ENCODE measurements at places on chromosomes 16 and 17.

DNA sequence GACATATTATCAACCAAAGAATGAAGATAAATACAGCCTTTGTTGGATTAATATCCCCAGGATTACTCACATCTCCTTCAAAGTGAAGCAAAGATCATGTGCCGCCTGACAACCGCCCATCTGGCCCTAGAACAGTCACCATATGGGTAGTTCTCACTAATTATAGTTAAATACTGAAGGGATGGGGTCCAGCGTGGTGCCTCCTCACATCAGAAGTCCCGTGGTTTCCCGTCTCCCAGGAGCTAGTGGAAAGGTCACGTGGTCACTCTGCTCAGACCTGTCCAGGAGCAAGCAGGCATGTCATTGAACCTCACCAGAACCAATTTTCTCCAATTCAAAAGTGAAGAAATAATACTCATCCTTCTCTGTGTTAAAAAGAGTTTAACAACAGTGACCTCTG is 434.5 kb downstream of the SHISA9 start:
- no peak for DNase-seq

DNA sequence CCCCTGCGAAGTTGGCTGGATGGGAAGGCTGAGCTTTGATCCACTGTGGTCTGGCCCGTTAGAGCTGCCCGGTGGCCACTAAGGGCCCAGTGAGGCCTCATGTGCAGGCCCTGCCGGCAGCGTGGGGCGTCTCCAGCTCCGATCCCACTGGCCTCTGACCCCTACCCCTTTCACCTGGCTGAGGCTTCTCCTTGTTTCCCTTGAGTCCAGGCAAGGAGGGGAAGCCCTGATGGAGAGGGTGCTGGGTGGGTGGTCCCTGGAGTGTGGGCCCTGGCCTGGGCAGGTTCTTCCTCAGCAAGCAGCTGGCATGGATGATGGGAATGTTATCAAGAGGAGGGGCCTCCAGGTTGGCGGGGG is 356.8 kb downstream of the SEC14L1 start:
- DNase-seq: no peak

DNA sequence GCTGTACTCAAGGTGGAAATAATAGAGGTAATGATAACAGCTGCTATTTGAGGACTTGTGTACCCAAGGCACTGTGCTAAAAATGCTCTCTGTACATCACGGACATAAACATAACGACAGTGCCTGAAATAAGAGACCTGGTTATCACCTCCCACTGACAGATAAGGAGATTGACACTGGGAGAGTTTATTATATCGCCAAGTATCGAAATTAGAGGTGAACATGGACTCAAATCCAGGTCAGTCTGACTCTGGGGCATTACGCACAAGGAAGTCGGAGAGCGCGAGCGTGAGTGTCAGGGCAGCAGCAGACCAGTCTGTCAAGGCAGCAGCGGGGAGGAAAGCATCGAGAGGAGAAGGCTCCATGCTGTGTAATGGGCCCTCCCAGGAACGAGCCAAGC is 57.1 kb downstream of the GOSR1 start:
- DNase-seq: no peak

GRCh38 chr16:77190190-77190477 is 856 bp upstream of the MON1B start:
- DNase-seq: no peak

DNA sequence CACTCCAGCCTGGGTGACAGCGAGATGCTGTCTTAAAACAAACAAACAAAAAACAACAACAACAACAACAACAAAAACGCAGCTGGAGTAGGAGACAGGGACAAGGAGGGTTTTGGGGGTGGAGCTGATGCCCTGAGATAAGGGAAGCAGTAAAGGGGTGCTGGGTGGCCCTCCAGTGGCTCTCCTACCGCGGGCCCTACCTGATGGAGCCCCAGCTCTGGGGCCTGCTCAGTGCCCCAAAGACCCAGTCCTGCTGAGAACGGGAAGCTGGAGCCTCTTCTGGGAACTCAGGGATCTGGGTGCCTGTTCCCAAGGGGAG is 21.3 kb upstream of the NAGS start:
- DNase-seq: no peak

DNA sequence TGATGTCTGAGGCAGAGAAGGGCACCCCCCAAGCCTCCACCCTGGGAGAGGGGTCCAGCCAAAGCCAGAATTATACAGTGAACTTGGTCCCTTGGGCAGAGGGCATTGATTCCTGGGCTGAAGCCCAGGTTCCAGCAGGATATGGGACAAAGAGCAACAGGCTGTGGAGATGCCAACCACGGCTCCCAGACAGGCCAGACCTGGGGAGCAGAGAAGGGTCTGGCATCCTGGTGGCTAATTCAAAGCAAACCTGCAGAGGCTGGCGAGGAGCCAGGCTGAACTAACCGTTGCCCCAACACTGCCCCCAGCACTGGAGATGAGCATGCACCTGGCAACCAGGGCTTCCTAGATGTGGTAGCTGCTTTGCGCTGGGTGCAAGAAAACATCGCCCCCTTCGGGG is 3.0 kb downstream of the CES3 start:
- DNase-seq: no peak

GRCh38 chr17:50638966-50639713 is 4.5 kb downstream of the ABCC3 start:
- peak; percentile 92 for DNase-seq

- no peak for DNase-seq
Measured at GRCh38 chr16:84530590-84530989, 26.1 kb upstream of the MEAK7 start.

DNA sequence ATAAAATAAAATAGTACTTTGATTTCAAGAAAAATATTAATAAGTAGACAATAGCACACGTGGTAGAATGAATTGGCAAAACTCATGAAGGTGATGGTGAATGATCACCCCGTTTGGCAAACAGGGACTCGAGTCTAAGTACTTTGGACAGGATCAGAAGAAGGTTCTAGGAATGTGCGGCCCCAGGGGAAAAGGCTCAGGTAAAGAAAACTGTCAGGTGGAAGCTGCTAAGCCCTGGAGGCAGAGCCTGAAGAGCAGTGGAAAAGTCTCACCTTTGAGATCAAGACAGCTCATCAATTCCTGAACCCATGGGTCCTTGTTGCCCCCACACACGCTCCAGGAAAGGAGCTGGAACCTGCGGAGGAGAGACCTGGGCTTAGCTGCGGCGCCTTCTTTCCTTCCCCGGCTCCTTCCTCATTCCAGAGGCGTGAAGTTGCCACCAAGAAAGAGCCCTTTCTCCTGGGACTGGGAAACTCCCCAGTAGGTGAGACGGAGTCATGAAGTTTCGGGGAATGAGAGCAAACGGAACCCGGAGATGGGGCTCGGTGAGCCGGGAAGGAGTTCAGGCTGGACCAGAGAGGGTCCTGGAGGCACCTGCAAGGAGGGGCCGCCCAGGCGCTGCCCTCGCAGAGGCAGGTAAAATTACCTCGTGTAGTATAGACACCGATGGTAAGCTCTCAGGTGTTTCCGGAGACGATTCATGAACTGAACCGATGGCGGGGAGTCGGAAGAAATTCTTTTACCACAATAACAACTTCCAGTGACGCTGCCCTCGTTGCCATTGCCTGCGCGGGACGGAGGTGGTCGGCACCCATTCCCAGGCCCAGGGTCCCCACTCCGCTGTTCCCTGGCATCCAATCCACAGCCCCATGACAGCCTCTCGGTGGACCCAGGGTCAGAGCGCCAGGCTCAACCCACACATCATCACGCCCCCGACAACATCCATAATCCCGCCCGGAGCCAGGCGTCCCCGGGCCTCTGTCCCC is 1.2 kb upstream of the ZMYND15 start:
- DNase-seq: no peak

DNA sequence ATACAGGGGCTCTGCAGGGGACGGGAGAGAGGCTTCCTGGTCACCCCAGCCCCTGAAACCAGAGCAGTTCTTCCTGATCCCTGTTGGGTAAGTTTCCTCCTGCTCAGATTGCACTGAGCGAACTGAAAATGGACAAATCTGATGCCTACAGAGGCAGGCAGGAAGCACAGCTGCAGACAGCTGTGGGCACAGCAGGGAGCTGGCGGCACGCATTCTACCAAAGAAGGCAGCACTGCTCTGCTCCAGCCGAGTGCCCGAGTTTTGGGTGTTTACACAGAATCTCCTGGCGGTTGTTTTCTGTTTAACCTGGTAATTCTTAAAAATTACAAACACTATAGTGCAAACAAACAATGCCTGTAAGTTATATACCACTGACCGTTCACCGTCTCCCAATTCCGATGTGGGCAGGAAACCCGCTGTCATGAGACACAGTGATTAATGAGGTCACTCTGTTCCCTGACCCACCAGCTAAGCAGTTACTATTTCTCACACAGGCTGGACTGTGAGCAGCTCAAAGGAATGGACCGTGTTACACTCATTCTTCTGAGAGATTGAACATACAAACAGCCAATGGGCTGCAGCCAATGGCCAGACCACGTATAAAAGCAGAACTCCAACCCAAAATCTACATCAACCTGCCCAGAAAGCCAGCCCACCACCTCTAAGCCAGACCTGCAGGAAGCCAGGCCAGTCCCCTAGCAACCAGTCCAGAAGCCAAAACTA is 25.5 kb downstream of the NSMCE1 start:
- peak; percentile 70 for DNase-seq

GRCh38 chr16:53022374-53022773 is 30.3 kb downstream of the CHD9NB start:
- no peak for DNase-seq

- no peak for DNase-seq
Measured at GRCh38 chr17:55264645-55265298, at the start of gene HLF. Gene HLF (plus strand): TSS chr17:55264960. CDS start chr17:55265485, 525 bp downstream.

DNA sequence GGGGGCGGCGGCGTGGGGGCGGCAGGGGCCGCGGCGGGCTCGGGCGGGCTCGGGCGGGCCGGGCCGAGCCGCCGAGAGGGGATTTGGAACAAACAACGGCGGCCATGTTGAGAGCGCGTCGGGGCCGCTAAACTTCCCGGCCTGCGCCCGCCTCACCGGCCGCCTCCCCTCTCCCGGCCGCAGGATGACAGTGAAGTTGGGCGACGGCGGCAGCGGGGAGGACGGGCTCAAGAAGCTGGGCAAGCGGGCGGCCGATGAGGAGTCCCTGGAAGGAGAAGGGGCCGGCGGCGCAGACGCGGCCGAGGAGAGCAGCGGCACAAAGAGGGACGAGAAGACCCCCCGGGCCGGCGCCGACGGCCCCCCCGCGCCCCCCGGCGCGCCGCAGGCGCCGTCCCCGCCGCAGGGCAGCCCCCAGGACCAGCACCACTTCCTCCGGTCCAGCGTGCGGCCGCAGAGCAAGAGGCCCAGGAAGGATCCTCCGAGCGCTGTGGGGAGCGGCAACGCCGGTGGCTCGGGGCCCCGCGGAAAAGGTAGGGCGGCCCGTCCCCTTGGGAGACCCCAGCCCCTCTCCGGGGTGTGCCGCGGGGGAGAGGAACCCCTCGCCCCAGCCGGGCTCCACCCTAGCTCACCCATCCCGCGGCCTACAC is 2.4 kb downstream of the CRAMP1 start:
- DNase-seq: no peak

- DNase-seq: peak; percentile 7
Measured at GRCh38 chr16:19366391-19366790, 51.3 kb upstream of the TMC5 start.

DNA sequence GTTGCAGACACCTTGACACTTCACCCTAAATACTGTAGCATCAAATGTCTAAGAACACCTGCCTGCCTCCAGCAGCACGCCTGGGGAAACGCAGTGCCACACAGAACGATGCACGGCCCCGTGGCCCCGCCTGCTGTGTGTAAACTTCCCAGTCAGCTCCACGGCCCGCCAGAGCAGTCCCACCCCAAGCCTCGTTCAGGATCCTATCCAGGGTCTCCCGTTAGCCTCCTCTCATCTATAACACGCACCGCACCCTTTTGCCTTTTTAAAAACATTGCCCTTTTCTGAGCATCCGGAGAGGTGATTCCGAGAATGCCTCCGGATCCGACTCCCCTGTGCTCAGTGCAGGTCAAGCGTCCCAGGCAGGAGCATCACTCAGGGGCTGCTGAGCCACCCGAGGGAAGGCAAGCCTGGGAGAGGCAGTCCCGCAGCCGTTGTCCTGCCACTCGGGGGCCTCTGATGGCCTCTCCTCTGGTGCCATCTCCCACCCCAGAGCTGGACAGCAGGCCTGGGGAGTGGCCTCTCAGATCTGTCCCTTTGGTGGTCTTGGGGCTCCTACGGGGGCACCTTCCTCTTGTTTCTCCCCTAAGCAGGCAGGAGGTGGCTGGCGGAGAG is 37.9 kb upstream of the SLC38A10 start:
- no peak for DNase-seq

- DNase-seq: no peak
Measured at GRCh38 chr16:79607587-79607986, 7.0 kb upstream of the MAF start.

DNA sequence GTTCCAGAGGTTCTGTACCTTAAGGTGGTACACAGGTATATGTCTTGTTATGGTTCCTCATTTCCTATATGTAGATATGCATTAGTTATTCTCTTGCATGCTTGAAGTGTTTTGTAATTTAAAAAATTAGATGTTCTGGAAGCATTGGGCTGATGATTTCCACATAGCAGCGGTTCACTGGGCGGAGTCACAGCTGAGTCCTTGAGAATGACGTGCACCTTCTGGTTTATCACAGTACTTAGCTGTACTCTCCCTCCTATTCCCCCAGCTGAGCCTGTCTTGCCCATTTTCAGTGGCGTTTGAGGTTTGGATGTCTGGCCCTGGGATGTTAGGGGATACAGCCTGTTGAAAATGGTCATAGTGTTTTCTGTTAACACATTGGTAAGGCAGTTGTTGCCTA is 327.1 kb downstream of the SNX29 start:
- no peak for DNase-seq

DNA sequence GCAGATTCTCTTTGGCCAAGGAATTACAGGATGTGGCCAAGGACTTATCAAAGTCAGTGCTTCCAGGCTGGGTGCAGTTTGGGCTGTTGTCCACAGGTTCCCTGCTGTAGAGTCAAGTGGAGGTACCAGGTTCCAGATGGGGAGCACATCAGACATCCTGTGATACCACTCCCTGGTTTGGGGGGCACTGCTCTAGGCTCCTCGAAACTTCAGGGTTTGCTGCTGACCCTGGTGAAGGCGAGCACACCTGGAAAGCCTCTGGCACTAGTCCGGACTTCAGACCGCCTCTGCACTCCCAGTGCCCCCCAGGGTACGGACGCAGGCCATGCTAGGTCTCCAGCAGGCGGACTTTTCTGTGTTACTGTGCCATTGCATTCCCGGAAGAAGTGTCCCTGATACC is 10.7 kb downstream of the SLC47A1 start:
- no peak for DNase-seq

Measured in GM04503 (cell line).